Aorta (tissue), 5 donors: ENCODE measurements at places on chromosomes 3 and 15.

DNA sequence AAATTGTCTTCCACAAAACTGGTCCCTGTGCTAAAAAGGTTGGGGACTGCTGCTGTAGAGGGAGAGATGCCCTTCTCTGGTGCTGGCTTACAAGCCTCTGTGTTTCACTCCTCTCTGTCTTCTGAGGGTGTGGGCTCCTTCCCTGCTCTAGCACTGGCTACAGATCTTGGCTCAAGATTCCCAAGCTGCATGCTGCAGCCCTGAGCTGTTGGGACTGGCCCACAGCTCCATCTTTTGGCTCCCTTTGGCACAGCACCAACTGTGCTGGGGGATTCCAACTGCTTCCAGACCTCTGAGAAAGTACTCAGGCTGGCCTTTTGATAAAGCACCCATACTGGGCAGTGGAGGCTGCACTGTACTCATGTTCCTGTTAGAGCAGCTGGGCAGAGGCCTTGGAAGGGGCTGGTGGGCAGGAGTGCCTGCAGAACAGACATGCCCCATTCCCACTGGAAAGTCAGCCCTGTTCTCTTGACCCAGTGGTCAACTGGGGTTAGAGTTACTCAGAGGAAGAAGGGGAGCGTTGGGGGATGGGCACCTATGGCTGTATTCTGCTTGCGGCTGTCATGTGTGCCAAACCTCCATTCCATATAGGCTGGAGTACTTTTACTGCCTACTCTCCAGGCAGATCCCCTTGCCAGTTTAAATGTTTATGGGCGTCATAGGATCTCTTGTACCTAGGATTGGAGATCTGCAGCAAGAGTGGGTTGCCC is 55.7 kb downstream of the GALK2 start:
- no peaks in the 10 kb centered on the region for H3K27me3 ChIP-seq
- H3K4me3 ChIP-seq, result no peak overlapping the region
- no peaks in the 10 kb centered on the region for H3K36me3 ChIP-seq
- H3K4me1 ChIP-seq, result no peaks in the 10 kb centered on the region
- no peak overlapping the region for H3K27ac ChIP-seq

- H3K36me3 ChIP-seq, result no peaks in the 10 kb centered on the region
- no peaks in the 10 kb centered on the region for H3K27me3 ChIP-seq
- no peak for DNase-seq
- H3K4me1 ChIP-seq, result no peaks in the 10 kb centered on the region
- no peak overlapping the region for H3K27ac ChIP-seq
These were observed 34.9 kb upstream of the ST6GAL1 start for GRCh38 chr3:186895406-186895805.

DNA sequence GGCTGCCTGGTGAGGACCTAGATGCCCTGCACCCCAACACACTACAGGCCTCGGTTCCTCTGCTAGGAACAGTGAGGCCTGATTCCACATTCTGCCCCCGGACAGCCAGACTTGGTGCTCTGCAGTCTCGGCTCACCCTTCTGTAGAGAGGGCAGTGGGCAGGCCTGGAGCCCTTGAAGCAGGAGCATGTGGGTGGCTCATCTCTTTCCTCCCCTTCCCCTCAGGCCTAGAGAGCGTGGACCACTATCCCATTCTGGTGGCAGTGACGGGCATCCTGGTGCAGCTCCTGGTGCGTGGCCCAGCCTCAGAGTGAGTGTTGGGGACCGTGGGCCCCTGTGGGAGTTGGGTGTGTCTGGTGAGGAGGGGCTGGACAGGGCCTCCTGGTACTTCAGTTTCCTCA is 3.3 kb downstream of the AMIGO3 start:
- H3K27me3 ChIP-seq, result no peaks in the 10 kb centered on the region
- H3K4me1 ChIP-seq, result no peaks in the 10 kb centered on the region
- DNase-seq, result peak; percentile 60
- no peaks in the 10 kb centered on the region for H3K36me3 ChIP-seq
- H3K4me3 ChIP-seq, result no peak overlapping the region

GRCh38 chr3:135929670-135930069 is 35.9 kb upstream of the PPP2R3A start:
- no peaks in the 10 kb centered on the region for H3K36me3 ChIP-seq
- H3K4me1 ChIP-seq, result no peaks in the 10 kb centered on the region
- no peak overlapping the region for H3K27ac ChIP-seq
- no peak overlapping the region for H3K4me3 ChIP-seq
- no peaks in the 10 kb centered on the region for H3K27me3 ChIP-seq

GRCh38 chr3:24027946-24028345 is 82.9 kb downstream of the NR1D2 start:
- DNase-seq, result no peak
- no peaks in the 10 kb centered on the region for H3K27me3 ChIP-seq
- no peak overlapping the region for H3K4me3 ChIP-seq
- no peaks in the 10 kb centered on the region for H3K4me1 ChIP-seq
- H3K27ac ChIP-seq, result no peak overlapping the region

GRCh38 chr3:16998236-16998923 is 113.6 kb downstream of the PLCL2 start:
- no peaks in the 10 kb centered on the region for H3K27me3 ChIP-seq
- H3K4me1 ChIP-seq, result no peaks in the 10 kb centered on the region
- H3K4me3 ChIP-seq, result no peak overlapping the region
- no peaks in the 10 kb centered on the region for H3K36me3 ChIP-seq

- H3K27ac ChIP-seq, result no peak overlapping the region
- H3K4me3 ChIP-seq, result no peak overlapping the region
- no peak for DNase-seq
- no peaks in the 10 kb centered on the region for H3K36me3 ChIP-seq
These were observed 90.4 kb downstream of the CMSS1 start for GRCh38 chr3:99907959-99908544.

DNA sequence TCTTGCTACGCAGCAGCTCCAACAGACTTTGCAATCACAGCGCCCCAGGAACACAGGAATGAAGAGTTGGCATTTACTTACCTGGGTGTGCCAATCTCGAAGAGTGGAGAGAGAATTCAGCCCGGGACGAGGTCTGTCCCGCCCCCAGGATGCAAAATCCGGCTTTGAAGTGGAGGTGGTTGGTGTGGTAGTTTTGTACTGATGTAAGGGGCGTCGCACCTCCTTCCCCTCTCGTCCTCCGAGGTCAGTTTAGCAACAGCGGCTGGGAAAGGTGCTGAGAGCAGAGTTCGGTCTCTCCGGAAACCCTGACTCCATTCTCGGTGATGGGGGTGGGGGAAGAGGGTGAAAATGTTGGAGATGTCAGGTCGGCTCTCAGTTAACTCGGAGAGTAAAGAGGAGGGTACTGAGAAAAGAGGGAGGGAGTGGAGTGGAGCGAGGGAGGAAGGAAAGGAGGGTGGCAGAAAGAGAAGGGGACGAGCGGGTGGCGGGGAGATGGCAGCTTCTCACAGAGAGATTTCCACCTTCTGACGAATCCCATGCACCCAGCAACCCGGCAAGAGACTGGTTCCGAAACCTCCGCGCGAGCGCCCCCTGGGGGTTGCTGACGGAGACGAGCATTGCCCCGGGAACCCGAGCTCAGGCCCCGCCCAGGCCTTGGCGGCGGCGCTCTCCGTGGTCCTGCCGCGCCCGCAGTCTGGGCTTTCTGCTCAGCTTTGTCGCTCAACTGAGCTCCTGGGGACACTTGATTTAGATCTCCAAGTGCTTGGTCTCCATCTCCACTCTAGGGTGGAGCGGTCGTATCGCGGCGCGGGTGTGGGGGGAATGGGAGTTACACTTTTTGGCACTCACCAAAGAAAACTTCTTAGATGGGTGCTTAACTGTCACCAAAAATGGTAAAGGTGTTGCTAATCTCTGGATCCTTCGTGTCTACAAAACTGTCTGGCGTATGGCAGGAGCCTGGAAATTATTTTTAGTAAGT is at the start of gene CPNE4:
Gene CPNE4, minus strand, starts transcription at position 529 of the 979 bp plus-strand sequence.
- no peaks in the 10 kb centered on the region for H3K36me3 ChIP-seq
- no peaks in the 10 kb centered on the region for H3K4me1 ChIP-seq
- H3K27ac ChIP-seq, result no peak within 1 kb of the TSS
- H3K4me3 ChIP-seq, result peak within 1 kb of the TSS; percentile 40

- no peaks in the 10 kb centered on the region for H3K4me1 ChIP-seq
- H3K27ac ChIP-seq, result no peak overlapping the region
- H3K4me3 ChIP-seq, result no peak overlapping the region
- DNase-seq, result no peak
- H3K27me3 ChIP-seq, result no peaks in the 10 kb centered on the region
These were observed 168.4 kb downstream of the TUSC7 start for GRCh38 chr3:116877968-116878367.

GRCh38 chr15:42275780-42276391 is 2.7 kb upstream of the TMEM87A start:
- DNase-seq, result no peak
- H3K4me3 ChIP-seq, result peak overlapping the region; percentile 31
- peak overlapping the region; percentile 76 for H3K27ac ChIP-seq

- H3K27ac ChIP-seq, result no peak overlapping the region
- no peaks in the 10 kb centered on the region for H3K36me3 ChIP-seq
- no peak for DNase-seq
- H3K4me1 ChIP-seq, result no peaks in the 10 kb centered on the region
- no peaks in the 10 kb centered on the region for H3K27me3 ChIP-seq
- no peak overlapping the region for H3K4me3 ChIP-seq
These were observed 1044.2 kb downstream of the AGBL1 start for GRCh38 chr15:87123676-87124382.

- H3K27ac ChIP-seq, result no peak overlapping the region
- DNase-seq, result no peak
- H3K36me3 ChIP-seq, result no peaks in the 10 kb centered on the region
- H3K4me1 ChIP-seq, result no peaks in the 10 kb centered on the region
- no peaks in the 10 kb centered on the region for H3K27me3 ChIP-seq
These were observed 127.0 kb downstream of the TFDP2 start for GRCh38 chr3:142022381-142022780.

DNA sequence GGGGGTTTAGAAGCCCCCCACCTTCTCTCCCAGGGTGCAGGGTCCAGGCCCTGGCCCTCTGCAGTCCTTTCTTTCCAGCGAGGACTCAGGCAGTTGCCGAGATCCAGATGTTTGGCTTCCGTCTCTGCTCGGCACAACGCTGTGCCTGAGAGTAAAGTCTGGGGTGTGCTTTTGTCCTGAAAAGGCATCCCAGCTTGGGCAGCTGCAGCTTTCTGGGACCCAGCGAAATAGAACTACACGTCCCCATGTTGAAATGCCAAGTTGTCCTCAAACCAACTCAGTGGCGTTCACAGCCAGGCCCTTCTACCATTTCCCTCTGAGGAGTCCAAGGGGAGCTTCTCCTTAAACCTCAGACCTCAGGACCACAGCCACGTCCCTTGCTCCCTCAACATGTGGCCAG is 23.1 kb downstream of the FGD5 start:
- peak; percentile 60 for DNase-seq
- H3K4me3 ChIP-seq, result no peak overlapping the region
- H3K27me3 ChIP-seq, result no peaks in the 10 kb centered on the region
- no peak overlapping the region for H3K27ac ChIP-seq
- no peaks in the 10 kb centered on the region for H3K36me3 ChIP-seq

DNA sequence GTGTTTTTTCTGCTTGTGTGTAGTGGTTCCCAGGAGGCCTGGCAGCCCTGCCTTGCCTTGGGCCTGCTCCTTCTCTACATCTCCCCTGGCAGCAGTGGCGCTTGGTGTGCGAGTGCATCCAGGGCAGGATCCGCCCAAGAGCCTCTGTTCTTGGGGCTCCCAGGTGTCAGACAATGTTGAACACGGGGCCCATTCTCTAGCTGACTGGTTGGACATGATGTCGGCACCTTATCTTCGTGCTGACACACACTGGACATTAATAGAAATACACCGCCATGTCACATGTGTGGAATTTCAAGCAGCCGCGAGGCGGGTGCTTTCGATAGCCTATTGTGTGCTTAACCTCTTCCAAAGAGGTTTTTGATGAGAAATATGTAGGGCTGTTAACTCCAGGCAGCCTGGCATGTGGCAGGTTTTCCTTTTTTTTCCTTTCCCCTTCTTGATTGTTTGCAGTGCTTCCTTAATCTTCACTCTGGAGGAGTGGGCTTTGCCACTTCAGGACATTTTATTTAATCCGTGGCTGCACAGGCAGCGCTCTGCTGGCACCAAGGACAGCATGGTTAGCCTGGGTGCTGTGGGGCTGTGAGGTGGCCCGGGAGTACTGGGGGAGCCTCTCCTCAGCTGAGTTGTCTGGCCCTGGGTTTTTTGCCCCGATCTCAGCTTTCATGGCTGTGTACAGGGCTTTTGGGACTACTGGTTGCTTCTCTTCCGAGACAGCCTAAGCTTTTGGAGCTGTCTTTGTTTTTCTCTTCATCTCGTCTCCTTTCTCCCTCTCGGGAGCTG is 42.5 kb downstream of the CHCHD6 start:
- no peaks in the 10 kb centered on the region for H3K27me3 ChIP-seq
- peaks cover 5% of the 10 kb centered on the region for H3K4me1 ChIP-seq
- no peak for DNase-seq
- no peaks in the 10 kb centered on the region for H3K36me3 ChIP-seq
- no peak overlapping the region for H3K4me3 ChIP-seq
- peak overlapping the region; percentile 88 for H3K27ac ChIP-seq

DNA sequence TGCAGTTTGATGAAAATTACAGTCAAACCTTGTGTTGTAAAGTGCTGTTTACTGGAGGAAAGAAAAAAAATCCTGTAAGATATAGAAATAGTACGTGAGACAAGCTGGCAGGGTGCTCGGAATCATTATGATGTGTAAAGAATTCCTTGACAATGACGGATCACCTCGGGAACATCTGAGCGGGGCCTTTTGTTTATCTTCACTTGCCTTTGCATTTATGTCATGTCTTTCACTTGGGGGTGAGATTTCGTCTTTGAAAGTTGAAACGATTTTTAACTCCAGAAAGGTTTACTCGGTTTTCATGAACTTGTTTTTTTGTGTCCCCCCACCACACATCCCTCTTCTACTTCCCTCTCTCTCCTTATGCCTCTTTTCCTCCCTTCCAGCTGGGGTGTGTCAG is 128.3 kb upstream of the VEPH1 start:
- H3K4me3 ChIP-seq, result no peak overlapping the region
- H3K36me3 ChIP-seq, result no peaks in the 10 kb centered on the region
- no peaks in the 10 kb centered on the region for H3K27me3 ChIP-seq
- DNase-seq, result no peak
- no peaks in the 10 kb centered on the region for H3K4me1 ChIP-seq

GRCh38 chr3:31922962-31923361 is 58.1 kb downstream of the OSBPL10 start:
- no peaks in the 10 kb centered on the region for H3K27me3 ChIP-seq
- no peak overlapping the region for H3K4me3 ChIP-seq
- H3K27ac ChIP-seq, result no peak overlapping the region
- no peaks in the 10 kb centered on the region for H3K4me1 ChIP-seq

GRCh38 chr3:140508550-140508949 is 169.3 kb upstream of the TRIM42 start:
- H3K27me3 ChIP-seq, result no peaks in the 10 kb centered on the region
- DNase-seq, result no peak
- H3K4me3 ChIP-seq, result no peak overlapping the region
- H3K36me3 ChIP-seq, result no peaks in the 10 kb centered on the region

DNA sequence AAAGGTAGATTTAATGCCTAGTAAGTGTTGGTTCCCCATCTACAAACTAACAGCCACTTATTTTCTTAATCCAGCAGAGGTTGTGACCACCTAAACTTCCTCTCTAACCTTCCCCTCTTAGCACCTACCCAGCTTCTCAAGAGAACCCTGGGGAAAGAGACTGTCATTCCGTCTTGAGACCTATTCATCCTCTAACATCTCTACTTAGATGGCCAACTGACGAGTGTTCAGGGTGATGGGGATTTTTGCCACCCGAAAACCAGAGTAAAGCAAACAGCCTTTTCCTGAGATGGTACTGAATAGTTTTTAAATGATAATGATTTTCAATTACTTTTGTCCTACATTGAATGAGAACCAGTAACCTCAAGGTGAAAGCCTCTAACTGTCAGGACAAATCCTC is 9.3 kb upstream of the GBE1 start:
- H3K27me3 ChIP-seq, result no peaks in the 10 kb centered on the region
- H3K4me1 ChIP-seq, result no peaks in the 10 kb centered on the region
- no peaks in the 10 kb centered on the region for H3K36me3 ChIP-seq
- no peak for DNase-seq
- no peak overlapping the region for H3K4me3 ChIP-seq
- H3K27ac ChIP-seq, result no peak overlapping the region
